Endothelial cell (in vitro differentiated cells): ENCODE measurements at places on chromosomes 6 and 20.
A peak's percentile ranks its signal among the peaks of the same experiment; 100 is the strongest.

- DNase-seq: no peak
Observed at GRCh38 chr6:144586986-144587385, 301.9 kb downstream of the UTRN start.

- DNase-seq: no peak
Observed at GRCh38 chr6:109790131-109790530, 99.0 kb downstream of the FIG4 start.

GRCh38 chr20:48238326-48238725, 453.0 kb upstream of the SULF2 start:
- no peak for DNase-seq

GRCh38 chr6:12869816-12870432, 153.4 kb downstream of the PHACTR1 start:
- no peak for DNase-seq

DNA sequence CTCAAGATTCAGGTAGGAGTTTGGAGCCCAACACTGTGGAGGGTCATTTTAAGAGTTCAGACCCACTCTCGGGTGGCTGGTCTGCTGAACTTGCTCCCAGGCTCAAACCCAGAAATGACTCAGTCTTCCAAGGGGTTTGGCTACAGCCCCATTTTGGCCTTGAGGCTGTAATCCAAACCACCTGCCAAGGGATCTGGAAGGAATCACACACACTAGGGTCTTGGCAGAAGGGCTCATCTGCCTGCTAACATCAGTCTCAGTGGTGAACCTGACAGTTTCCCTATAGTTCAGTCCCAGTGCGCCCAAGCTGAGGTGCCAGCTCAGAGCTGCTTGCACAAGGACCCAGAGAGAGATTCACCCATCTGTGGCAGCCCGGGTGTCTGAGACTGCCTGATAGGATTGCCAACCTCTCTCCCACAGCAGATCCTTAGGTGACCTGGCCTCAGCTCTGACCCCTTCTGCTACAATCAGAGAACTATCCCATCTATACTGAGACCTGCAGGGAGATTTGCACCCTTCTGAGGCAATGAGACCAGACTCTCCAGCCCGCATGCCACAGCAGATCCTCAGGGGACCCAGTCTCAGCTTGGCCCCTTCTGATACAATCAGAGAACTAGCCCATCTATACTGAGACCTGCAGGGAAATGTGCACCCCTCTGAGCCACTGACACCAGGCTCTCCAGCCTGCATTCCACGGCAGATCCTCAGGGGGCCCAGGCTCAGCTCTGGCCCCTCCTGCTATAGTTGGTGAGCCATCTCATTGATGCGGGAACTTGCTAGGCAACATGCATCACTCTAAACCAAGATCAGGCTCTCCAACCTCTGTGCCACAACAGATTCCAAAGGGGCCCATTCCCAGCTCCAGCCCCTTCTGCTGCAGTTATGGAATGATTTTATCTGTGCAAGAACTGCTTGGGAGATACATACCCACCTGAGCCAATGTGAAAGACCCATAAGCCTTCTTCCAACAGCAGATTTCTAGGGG, 48.2 kb downstream of the THBS2 start:
- no peak for DNase-seq

DNA sequence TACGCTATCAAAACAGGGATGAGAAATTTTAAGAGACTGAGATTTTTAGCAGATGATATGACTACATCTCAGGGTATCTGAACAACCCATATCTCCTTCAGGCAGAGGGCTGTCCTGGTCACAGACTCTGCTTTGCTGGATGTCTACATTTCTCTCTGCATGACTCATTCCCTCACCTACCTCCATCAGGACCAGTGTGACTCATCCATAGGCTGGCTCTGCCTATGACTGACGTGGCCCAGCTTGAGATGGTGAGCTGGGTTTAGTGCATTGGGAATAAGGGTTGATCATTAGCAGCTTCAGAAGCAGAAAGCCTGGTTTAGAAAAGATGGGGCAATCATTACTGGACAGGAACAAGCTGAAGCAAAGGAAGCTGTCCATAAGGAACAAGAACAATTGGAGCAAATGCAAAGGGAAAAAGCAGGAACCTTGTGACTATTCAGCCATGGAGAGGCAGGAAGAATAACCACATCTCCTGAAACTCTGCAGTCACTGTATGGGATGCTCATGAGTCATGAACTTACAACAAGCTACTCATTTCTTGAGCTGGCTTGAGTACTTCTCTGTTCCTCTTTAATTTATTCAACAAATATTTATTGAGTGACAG, 86.4 kb upstream of the CBLN4 start:
- DNase-seq: no peak

GRCh38 chr20:35011589-35012226, 56.0 kb downstream of the MYH7B start:
- no peak for DNase-seq

- DNase-seq: no peak
Observed at GRCh38 chr6:150702675-150703074, 103.0 kb downstream of the PLEKHG1 start.

- DNase-seq: no peak
Observed at GRCh38 chr6:108083349-108083748, 8.8 kb upstream of the OSTM1 start.

- DNase-seq: no peak
Observed at GRCh38 chr6:14824484-14825275, 421.2 kb upstream of the JARID2 start.

DNA sequence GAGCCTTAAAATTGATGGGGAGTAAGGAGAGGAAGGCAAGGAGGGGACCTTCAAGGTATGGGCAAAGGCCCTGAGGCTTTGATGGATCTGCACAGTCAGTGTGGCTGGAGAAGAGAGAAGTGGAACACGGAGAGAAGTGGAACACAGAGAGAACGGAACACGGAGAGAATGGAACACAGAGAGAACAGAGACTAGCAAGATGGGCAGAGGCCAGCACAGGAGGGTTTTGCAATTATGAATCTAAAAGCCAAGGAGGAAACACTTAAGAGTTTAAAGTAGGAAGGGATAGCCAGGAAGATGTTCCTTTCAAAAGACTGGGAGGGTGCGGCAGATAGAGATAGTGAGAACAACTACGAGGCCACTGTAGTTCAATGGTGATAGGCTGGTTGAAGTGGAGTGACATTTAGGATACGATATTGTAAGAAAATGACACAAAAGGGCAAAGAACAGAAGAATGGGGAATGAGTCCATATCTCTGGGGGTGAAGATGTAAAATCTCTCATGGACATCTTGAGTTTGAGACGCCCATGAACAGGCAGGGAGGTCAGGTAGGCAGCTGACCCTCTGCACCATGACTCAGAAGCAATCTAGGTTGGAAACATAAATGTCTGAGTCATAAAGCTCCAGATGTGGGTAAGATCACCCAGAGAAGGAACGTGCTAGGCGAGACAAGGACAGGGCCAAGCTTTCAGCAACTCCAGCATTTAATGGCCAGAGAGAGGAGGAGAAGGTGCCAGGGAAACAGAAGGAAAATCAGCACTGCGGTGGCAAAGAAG, 25.4 kb downstream of the ZMYND8 start:
- no peak for DNase-seq

DNA sequence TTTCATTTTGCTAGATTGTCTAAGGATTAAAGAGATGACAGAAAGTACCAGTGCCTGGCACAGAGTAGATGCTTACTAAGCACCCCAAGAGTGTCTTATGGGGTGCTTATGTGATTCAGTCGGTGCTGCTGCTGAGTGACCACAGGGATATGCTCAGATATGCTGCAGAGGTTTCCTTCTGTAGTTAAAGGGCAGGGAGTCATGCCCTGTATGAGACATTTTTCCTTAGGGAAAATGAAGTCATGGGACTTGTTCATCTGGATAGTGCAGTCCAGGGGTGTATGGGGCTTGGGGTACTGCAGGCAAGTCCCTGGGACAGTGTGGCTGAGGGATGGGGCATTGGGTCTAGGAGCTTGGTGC, 25.1 kb downstream of the TOX2 start:
- no peak for DNase-seq

- DNase-seq: no peak
Observed at GRCh38 chr6:140134224-140134623, 759.8 kb upstream of the CITED2 start.

DNA sequence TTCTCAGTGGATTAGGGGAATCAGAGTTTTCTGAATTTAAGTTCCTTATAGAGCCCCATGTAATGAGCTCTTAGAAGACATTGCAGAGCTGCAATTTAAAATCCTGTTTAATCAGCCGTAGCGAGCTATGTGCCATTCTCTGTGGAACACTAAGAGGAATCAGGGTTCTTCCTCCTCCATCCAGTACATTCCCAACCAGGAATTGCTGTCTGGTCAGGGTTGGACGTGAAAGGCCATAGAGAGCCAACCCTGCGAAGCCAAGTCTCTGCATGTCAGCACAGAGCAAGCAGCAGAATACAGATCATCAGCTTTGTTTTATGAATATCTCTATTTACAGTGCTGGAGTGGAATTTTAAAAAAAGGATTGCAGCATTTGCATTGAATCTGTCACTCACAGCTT, 366.0 kb downstream of the LAMA2 start:
- DNase-seq: no peak

DNA sequence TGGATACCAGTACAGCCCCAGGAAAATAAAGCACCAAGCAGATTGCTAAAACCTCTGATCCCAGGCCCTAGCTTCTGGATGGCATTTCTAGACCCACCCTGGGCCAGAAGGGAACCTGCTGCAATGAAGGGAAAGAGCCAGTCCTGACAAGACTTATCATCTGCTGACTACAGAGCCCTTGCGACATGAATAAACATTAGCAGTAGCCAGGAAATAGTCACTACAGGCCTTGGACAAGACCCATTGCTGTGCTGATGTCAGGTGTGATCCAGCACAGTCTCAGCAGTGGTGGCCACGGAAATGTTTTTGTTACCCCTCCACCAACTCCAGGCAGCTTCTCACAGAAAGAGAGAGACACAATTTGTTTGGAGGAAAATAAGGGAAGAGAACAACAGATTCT, 399.3 kb downstream of the HAO1 start:
- DNase-seq: no peak

DNA sequence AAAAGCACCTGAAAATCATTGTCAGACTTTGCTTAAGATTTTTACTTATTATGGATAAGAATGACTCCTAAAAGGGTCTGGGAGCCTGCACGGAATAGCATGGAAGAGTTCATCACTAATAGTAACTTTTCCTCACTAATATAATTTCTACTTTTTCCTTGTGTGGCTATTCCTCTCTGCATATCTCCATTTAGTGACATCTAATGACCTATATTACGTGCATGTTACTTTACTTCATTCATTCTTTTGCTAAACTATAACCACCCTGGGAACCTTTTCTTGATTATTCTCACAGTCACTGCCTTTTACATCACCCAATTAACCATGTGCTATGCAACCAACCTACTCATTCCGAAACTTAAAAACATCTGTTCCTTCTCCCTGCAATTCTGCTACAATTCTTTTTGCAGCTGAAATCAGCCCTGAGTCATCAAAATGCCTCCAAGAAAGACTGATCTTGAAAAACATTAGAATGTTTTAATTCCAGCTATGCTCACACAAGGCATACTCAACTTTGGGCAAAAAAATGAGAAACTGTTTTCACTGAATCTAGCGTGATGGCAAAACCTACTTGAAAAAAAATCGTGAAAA, 313.3 kb downstream of the RNGTT start:
- no peak for DNase-seq

- DNase-seq: no peak
Observed at GRCh38 chr20:24971376-24972101, 21.0 kb downstream of the APMAP start.

DNA sequence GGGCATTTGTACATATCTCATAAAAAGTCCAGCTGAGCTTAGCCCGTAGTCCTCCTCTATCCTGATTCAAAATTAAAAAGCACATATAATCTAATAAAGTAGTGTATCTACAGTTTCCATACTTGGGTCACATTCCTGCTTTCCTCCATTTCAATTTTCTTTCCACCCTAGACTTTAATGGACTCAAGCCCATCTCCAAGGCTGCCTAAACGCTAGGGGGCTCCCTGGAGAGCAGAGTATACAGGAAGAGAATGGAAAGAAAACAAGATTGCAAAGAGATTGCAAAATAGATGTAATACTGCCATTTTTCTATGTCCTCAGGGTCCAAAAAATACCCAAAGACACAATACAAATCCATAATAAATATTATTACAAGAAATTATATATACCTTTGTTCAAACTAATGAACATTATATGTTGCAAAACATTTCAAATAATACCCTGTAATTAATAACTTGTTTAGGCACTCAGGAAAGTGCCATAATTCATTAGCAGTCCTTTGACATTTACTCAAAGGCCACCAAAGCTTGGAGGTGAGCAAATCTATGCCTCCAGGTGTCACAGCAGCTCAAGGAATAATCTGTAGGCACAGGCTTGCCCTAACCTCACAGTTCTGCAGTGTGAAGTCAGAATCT, 2.4 kb upstream of the MCM3 start:
- peak; percentile 79 for DNase-seq

DNA sequence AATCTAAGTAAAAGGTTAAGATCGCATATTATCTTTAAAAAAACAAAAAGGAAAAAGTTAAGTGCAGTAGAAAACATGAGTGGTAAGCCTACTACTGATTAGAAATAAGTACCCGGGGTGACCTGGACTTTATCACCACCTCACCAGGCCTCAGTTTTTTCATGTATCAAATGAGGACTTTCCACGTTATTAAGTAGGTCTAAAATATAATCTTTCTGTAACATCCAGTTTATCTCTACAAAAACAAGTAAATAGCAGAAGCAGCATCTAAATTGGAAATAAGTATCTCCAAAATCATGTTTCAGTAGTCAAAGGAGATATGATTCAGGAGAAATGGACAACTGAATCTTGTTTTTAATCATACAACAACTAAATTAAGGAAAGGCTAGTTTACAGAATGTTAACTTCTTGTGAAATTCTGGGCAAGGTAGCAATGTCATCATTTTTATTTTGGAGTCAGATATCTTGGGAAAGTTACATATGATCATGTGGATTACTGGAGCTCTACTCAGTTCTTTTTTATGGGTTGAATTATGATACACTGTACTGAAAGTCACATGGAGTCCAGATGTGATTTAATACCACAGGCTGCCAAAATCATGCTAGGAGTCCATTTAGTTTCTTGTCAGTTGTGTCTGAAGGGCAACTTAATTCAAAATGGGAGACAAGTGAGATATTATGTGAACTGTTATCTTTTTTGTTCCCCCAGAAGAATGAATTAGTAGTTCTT, 114.7 kb upstream of the PRL start:
- DNase-seq: no peak

- no peak for DNase-seq
Observed at GRCh38 chr20:58967652-58968429, 13.2 kb upstream of the NELFCD start.

- DNase-seq: peak; percentile 65
Observed at GRCh38 chr6:43181942-43182860, at the start of gene CUL9. Gene CUL9, plus strand, starts transcription at chr6:43182196. Its CDS starts 2,115 bp downstream, at chr6:43184311.

- no peak for DNase-seq
Observed at GRCh38 chr6:15941168-15941567, 187.7 kb upstream of the MYLIP start.

GRCh38 chr6:39566456-39566855, 158.8 kb downstream of the KIF6 start:
- no peak for DNase-seq

DNA sequence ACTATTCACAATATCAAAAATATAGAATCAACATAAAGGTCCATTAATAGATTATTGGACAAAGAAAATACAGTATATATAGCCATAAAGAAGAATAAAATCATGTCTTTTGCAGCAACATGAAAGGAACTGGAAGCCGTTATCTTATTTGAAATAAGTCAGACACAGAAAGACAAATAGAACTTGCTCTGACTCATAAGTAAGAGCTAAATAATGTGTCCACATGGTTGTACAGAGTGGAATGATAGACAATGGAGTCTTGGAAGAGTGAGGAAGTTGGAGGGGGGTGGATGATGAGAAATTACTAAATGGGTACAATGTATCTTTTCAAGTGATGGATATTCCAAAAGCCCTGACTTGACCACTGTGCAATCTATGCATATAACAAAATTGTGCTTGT, 613.5 kb downstream of the PHF3 start:
- no peak for DNase-seq

- DNase-seq: no peak
Observed at GRCh38 chr20:24818056-24818455, 131.0 kb upstream of the CST7 start.
